ENCODE measurements at places on chromosomes 12 and 14.
A peak's percentile ranks its signal among the peaks of the same experiment; 100 is the strongest.

GRCh38 chr12:117089463-117089862 lies 9.8 kb downstream of the TESC start:
- DNase-seq = no peak

GRCh38 chr14:71566276-71566675 lies 366.0 kb upstream of the RGS6 start:
- DNase-seq = no peak

GRCh38 chr12:108567406-108568337 lies 5.3 kb downstream of the ISCU start:
- peak; percentile 21 for DNase-seq

- DNase-seq = no peak
Measured at GRCh38 chr12:102417055-102417454, 63.3 kb downstream of the IGF1 start.

DNA sequence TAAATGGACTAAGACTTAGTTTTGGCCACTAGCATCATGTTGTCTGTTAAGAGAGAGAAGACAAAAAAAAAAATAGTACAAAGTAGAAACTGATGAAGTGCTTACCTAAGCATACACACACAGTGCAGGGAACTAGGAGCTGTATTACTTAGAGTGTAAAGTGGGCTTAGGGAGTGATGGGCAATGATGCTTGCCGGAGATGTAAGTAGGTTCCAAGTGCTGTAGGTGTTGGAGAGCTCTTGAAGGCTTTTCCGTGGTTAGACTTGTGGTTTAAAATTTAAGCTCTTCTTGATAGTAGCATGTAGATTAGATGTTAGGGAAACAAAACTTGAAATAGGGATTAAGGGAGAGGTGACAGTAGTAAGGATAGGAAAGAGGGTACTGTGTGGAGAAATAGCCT lies 34.7 kb downstream of the MIA2 start:
- no peak for DNase-seq

DNA sequence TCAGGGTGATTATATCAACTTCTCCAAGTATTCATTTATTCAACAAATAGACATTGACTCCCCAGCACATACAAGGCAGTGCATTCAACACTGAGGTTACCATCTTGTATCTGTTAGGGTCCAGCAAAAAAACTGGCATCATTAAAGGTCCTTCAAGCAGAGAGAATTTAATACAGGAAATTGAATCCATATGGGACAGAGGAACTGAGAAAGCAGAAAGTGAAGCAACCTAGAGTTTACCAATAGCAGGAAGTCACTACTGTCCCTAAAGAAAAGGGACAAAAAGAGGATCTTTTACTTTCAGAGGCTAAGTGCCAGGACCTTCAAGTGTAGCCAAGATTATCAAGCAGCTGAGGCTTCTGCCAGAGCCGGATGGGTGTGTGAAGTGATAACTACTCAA lies 237.8 kb upstream of the TBX3 start:
- no peak for DNase-seq

DNA sequence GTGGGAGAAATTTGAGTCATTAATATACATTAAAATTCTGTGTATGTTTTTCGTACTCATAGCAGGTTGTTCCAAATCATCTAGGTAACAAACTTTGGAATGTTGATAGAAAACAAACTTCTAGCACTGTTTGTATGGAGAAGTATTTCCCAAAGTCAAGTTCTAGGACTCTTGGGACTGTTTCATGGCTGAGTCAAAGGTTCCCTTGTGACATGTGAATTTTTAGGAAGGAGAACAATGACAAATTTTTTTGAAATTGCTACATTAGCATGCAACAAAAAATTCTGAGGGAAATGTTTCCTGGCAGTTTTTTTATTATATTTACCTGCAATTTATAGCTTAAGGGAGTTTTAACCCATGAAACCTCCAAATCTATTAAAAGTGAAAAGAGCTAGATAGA lies 73.8 kb downstream of the RASSF8 start:
- DNase-seq = no peak

- DNase-seq = peak; percentile 3
Measured at GRCh38 chr12:7959701-7960121, 23.7 kb upstream of the SLC2A3 start.

DNA sequence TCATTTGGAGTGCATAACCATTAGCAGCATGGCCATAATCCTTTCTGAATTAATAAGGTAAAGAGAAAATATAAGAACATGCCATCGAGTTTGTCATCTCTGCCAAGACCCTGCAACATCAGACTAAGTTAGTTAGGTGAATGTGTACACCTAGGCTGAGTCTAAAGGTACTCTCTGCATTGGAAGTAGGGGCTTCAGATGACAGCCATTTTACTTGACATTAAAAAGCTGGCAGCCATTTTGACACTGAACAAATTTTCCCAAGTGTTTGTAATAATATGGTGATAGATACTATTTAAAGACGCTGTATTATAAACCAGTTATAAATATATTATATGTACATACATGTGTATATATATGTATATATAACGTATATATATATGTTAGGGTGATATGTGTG lies 79.0 kb downstream of the SUDS3 start:
- DNase-seq = peak; percentile 8

GRCh38 chr14:98926146-98926545 lies 345.9 kb downstream of the BCL11B start:
- no peak for DNase-seq

DNA sequence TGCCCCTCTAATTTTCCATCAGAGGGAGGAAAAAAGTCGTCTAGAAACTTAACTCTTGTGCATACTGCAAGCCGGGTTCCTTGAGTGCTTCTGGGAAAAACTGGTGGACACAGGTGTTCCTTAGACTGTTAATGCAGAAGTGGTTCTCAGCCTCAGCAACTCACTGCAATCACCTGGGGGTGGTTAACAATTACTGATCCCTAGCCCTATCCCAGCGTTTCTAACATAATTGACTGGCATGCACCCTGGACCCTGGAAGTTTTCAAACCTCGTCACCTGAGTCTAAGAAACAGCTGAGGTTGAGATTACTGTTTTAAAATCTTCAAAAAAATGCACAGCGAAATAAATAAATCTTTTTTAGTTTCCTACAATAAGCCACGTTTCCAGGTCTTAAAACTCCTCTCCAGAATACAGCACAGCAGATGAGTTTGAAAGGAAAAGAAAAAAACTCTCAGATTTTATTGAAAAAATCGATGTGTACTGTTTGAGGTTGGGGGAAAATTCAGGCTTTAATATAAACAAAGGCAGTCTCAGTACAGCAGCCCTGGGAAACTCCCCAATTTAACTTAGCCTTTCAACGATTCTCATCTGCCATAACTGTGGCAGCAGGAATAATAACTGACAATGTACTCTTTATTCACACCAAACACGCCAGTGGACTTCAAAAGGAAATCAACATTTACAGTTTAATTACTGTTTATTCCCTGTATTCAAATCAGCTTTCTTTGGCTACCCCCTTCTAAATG lies 45.4 kb downstream of the PHLDA1 start:
- DNase-seq = no peak

DNA sequence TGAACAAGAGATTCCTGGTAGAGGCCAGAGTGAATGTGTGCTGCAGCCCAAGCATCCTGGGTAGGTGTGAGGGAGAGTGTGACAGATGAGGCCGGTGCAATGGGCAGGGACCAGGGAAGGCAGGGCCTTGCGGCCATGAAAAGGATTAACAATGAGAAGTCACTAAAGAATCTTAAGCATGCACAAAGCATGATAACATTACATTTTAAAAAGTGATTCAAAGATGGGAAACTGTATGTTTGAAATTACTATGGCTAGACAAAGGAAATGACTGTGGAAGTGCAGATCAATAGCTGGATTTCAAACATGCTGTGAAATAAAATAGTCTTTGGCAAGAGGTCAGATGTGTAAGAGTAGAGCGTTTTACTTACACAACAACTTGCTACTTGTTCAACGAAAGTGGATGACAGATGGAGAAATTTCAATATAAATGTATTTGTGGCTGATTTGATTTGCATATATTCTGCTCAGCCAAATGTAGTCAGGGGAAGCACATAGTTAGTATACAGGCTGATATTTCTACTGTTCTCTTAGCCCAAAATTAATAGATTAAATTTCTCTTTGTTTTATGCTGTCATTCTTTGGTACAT lies 175.5 kb downstream of the CCDC59 start:
- DNase-seq = no peak

DNA sequence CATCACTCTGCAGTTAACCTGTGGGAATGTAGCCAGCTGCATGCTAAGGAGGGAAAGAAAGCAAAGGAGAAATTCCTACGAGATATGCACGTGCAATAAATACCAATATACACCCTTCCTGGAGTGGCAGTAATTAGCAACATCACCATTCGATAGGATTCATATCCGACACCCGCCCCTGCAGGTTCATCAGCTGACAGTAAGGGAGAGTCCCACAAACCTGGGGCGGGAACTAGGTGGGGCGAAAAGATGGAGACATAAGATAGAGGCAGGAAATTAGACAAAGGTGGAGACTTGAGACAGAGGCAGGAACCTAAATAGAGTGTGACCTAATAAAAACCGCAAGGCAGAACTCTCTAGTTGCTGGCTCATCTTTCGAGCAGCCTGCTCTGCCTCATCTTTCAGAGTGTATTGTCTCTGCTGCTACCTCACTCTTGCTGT lies 51.6 kb downstream of the PLEKHG3 start:
- no peak for DNase-seq

DNA sequence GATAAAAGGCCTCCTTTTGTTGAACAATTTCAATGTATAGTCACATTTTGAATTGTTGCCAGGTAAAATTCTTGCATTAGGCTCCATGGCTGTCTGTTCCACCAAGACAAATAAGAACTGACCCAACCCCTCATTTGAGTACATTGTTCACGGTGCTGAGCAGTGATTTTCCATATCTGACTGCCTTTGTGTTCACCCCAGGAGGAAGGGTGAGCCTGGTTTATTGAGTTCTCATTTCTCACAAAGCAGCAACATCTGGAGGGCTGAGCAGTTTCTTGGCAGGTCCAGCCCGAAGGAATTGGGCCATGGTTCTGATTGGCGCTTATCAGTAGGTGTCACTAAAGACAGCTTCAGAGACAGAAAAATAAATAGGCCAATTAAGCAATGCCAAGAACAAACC lies 149.1 kb downstream of the BMP4 start:
- peak; percentile 78 for DNase-seq

- DNase-seq = no peak
Measured at GRCh38 chr12:15732341-15733061, 56.7 kb downstream of the EPS8 start.

GRCh38 chr14:69673104-69673503 lies 61.7 kb downstream of the SUSD6 start:
- no peak for DNase-seq

Data from endothelial cell of umbilical vein (primary cell).